ENCODE measurements at places on chromosomes 3 and 15.

DNA sequence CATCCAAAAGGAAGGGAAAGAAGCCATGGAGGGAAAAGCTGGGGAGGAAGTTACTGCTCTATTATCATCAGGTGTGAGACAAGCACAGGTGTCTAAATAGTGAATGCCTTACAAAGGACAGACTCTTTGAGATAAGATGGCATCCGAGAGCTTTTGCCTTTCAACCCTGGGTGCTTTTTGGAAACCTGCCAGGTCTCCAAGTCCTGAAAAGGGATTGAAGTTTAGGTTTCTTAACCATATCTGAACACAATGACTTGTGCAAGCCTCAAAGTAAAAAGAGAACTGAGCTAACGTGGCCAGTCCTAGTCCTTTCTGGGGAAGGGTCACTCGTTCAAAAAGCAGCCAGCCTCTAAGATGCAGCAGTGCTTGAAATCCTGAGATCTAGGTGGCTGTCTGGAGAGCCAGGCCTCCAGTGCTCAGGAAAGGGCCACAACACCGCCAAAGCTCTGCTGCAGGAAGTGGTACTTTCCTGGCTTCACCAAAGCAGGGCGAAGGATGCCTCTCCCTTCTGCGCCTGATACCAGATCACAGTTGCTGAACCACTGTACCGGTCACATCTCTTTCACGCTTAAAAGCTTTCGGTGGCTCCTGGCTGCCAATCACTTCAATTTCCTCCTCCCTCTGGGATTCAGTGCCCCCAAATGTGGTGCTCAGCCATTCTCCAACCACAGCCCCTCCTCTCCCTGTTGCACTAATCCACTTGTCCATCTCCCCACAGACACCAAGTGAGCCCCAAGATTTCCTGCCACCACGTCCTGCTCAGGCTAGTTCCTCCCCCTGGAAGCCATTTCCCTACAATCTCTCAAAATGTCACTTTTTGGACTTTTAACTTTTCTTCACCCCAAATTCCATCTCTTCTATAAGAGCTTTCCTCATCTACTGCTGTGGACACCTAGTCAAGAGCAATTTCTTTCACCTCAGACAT, 104.1 kb upstream of the LPP start:
- no peak for DNase-seq

- DNase-seq, result no peak
These were observed 78.0 kb downstream of the CCK start for GRCh38 chr3:42187936-42188335.

- no peak for DNase-seq
These were observed 92.6 kb downstream of the LEKR1 start for GRCh38 chr3:156918746-156919145.

- no peak for DNase-seq
These were observed 186.7 kb downstream of the NLGN1 start for GRCh38 chr3:173584093-173584837.

GRCh38 chr3:15316998-15317435, 15.4 kb downstream of the SH3BP5 start:
- DNase-seq, result no peak

DNA sequence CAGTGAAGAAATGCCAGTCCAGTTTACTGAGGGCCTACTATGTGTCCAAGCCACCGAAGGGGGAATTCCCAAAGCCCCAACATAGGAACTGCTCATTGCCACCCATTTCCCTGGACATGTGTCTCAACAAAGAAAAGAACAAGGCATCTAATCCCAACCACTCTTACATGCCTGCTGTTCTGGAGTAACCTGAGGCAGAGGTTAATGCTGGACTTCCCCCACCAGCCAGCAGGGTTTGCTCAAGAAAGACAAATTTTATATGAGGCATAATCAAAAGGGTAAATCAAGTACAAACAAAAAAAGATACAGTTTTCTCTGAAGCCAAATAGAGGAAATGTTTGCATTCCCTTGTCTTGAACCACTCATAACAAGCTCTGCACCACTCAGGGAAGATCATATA, 4.1 kb downstream of the ADCY5 start:
- DNase-seq, result no peak

GRCh38 chr3:168248383-168249204, 152.9 kb upstream of the GOLIM4 start:
- DNase-seq, result no peak

- DNase-seq, result no peak
These were observed 130.4 kb upstream of the UBE2E2 start for GRCh38 chr3:23072693-23073092.

GRCh38 chr3:55498520-55498919, 11.4 kb upstream of the WNT5A start:
- no peak for DNase-seq

- DNase-seq, result no peak
These were observed 97.4 kb upstream of the KLF13 start for GRCh38 chr15:31228980-31229826.

Measured in keratinocyte (primary cell).